ENCODE measurements at places on chromosomes 5 and 9.

DNA sequence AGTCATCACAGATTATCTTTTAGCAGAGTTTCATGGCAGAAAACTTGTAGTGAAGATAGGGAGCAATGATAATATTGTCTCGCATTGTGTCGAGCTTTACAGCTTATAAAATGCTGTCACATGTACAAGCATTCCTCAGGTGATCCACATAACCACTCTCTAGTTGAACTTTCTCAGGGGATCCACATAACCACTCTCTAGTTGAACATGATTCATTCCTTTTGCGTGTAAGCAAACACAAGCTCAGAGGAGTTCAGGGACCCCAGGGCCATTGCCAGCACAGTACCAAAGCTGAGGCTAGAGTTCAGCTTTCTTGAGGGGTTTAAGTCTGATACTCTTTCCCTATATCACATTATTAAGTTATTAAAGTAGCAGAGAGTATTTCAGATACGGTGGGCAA is 86.7 kb downstream of the CDH6 start:
- peak; percentile 47 for DNase-seq

- DNase-seq = no peak
Observed at GRCh38 chr5:139459451-139459934, 3.0 kb downstream of the ECSCR start.

- no peak for DNase-seq
Observed at GRCh38 chr5:61299261-61299681, 32.8 kb upstream of the ZSWIM6 start.

- DNase-seq = no peak
Observed at GRCh38 chr9:132414731-132415130, 4.7 kb downstream of the CFAP77 start.

GRCh38 chr9:567128-567746 is 274.3 kb upstream of the DMRT1 start:
- DNase-seq = no peak

DNA sequence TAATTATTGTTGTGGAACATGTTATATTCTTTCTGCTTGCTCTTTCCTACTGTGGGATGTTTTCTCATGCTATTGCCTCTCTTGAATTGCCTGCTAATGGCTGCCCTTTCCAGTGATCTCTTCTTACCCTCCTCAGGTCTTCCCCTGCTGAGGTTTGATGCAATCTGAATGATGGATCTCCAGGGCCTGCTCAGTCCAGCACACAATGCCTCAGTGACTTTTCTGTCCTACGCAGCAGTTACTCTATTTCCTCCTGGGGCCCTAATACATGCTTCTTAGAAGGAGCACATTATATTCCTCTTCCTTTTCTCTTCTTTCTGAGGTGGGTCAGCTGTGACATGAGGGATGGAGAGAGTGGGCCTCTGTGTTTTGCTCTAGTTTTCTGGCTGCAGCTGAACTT is at the start of gene SPINK14:
TSS of gene SPINK14 (plus strand) at position 301 of the 400 bp plus-strand sequence. CDS start 1,187 bp downstream, outside the sequence.
- DNase-seq = no peak

DNA sequence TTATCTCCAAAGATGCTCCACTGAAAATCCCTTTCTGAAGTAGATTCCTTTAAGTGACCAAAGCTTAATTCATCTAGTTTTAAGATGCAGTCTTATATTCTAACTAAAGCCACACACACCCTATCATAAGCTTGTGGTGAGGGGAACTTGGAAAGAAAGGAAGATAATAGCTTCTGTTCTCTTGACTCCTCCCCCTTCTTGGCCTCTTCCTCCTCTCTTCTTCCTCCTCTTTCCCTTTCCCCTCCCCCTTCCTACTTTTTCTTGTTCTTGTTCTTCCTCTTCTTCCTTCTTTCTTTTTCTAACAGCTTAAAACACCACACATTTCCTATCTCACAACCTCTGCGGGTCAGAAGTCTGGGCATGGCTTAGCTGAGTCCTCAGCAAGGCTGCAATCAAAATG is 23.5 kb downstream of the IL7R start:
- no peak for DNase-seq

DNA sequence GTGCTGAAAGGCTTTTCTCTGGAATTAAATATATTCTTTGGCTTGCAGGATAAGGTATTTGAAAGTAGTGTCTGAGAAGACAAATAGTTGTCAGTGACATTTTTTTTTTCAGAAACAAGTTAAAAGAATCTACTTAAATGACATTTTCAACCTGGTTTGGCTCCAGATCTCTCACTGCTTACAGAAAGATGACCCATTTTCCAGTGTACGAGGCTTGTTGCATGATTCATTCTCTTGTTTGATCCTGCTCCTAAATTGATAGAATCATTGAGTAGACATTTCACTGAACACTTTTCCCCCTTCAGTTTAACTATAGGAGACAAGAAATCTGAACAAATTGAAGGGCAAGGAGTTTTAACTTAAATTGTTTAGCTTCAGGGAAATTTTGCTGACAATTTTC is 546.1 kb downstream of the ZNF608 start:
- no peak for DNase-seq

DNA sequence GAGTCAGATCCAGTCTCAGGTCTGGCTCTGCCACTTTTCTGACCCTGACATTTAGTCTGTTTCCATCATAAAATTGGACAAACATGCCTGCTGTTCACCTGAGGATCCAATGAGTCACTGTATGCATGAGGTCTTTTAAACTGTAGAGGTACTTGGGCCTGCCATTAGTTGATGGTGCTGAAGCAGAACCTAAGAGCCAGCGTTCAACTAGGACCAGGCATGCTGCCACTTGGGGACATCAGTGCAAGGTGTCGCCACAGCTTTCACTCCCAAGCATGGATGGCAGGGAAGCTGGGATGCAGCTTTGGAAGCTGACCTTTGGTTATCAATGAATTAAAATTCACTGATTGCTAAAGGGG is 37.1 kb downstream of the NEUROG1 start:
- DNase-seq = no peak

DNA sequence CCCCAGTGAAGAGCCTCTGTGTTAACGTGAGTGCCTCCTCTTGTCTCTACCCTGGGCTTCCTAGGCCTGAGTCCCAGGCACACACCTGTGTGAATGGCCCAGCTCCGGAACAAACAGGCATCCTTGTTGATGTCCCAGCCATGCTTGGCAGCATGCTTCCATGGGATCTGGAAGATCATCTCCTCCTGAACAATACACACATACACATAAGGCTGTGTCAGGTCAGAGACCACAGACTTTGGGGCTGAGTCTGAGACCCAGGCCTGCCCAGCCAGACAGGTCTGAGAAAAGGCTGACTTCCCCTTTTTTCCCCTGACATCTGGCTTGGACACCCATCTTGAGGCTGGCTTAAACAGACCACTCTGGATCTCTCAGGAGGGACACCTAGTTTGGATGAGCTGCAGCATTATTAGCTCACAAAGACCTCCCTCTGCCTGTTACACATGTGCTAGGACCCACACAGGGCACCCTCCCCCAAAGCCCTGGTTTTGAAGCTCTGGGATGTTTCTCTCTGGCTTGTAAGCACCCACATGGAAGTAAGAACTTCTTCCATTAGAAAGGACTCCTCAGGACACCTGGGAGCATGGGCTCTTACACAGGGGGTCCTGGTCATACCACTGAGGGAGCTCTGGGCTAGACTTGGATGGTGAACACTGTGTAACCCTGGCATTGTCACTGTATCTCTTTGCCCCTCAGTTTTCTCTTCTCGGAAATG is 2.6 kb downstream of the IRF1 start:
- no peak for DNase-seq

DNA sequence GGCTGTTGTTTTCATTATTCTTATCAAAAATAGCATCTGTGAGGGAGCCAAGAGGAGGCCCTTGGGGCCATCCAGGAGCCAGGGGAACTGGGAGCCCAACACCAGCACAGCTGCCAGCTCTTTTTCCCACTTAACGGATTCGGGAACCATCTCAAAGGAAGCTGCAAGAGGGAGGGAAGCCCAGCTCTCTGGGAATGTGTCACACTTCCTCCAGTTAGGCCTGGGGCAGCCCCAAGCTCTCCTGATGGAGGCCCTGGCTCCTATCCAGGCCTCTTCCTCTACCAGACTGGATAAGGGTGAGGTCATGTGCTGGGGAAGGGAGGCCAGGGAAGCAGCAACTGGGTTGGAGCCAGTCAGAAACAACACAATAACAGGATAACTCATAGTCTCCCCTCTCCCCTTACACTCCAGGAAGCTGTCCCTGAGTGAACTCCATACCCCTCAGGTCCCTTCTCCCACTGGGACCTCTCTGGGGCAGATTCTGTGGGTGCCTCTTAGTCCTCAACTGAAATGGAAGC is 12.7 kb downstream of the CSF2 start:
- peak; percentile 13 for DNase-seq

GRCh38 chr9:38339496-38339895 is 53.0 kb upstream of the ALDH1B1 start:
- DNase-seq = no peak

DNA sequence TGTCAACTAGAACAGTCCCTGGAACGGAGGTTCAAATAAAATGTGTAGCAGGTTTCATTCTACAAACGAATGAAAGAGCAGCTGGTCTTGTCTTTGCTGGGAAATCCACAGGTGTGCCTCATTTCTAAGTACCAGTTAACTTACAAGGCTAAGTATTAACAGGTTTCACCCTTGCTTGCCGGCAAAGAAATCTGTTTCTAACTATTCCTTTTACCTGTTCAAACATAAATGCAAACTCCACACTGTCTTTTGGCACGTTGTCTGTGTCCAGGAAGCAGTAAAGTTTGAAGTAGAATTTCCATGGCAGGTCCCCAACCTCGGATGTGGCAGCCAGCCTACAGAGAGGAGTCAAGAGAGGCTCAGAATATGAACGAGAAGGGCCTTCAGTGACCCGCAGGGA is 54.4 kb upstream of the RETREG1 start:
- no peak for DNase-seq

DNA sequence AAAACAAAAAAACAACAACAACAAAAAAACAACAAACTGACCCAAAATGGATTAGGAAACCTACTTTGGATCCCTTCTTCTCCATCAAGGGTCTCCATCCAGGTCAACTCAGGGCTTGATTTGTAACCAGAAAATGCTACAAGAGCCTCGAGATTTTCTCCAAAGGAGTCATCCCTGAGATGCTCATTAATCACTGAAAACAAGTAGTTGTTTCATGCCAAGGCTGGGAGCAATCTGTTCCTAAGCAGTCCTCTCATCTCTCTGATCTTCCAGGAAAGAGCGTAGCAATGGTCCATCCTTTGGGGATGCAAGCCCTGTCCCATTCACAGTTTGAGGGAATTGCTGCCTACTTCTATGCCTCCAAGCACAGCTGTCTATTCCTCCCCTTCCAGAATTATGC is 203.0 kb upstream of the MAP3K1 start:
- DNase-seq = no peak

DNA sequence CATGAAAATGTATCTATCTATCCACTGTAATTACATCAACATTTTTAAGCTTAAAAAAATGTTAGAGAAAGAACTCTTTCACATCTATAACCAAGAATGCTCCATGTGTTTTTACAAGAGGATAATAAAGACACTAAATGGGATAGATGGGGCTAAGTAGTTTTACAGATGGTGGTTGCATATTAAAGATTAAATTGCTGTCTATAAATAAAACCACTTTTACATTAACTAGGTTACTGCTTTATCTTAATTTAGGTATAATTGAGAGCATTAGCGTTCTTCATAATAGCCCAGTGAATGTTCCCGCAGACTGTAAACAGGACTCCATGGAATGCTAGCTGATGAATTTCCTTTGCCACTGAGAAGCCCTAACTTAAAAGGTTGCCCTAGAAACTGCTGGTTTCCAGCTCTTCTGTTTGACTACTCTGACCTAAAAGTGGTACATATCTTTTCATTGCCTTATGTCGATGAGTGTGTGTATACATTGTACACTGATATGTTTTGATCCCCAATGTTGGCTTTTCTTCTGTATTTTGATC is 117.9 kb downstream of the SGCD start:
- no peak for DNase-seq

DNA sequence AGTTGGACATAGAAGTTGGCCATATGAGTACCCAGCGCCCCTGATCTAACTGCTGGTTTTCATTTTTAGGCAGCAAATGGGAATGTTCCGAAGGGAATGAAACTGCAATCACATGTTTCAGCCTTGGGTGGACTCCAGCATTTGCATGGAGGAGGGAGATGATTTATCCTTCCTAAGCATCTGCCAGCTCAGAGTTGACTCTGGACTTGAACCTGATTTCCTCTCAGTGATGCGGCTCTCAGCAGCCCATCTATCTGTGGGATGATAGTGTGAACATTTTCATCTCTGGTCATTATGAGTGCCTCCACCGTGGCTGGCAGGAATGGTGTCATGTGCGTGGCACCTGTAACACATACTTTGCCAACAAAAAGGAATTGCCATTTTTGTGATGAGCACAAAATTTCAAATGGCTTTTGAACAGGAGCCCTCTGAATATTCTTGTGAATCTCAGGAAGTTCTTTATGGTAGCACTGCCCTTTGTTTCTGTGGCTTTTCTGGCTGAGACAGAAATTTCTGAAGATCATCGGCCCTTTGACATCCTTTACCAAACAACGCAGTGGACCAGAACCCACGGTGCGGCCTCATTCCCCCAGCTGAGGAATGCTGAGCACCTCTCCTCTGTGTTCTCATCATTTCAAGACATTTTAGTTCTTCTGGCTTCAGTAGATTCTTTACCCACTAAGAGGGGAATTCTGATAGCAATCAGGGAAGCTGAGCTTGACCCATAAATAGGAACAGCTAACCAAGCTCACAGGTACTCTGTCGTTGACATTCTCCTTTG is 28.5 kb downstream of the FUBP3 start:
- DNase-seq = no peak

GRCh38 chr5:96734871-96735325 is 72.7 kb downstream of the CAST start:
- no peak for DNase-seq

DNA sequence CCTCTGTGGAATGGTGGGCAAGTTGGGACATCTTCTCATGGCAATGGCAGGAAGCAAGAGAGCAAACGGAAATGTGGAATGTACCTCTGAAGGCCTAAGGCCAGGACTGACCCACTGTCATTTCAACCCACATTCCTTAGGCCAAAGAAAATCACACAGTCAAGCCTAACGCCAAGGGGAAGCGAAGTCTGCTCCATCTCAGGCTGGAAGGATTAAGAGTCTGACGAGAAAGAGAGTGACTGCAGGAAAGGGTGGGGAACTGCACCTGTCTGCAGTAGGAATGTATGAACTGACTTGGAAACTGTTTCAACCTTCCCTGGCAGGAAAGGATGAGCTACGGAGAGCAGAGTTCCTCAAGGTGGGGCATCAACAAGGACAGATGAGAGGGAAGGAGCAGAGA is 90.2 kb upstream of the TAS2R1 start:
- peak; percentile 59 for DNase-seq

- DNase-seq = no peak
Observed at GRCh38 chr9:85487872-85488271, 253.9 kb downstream of the AGTPBP1 start.
